ENCODE measurements at places on chromosomes 2 and 18. TPM values are rescaled to one million over a fixed set of nuclear protein-coding genes. Genes with fewer than 3 reads are reported as not detected.

GRCh38 chr18:80194874-80195570 lies 52.3 kb downstream of the PARD6G start:
- DNase-seq: no peak

GRCh38 chr2:150610670-150611279 lies 123.3 kb upstream of the RND3 start:
- DNase-seq: no peak

GRCh38 chr2:158803506-158803905 lies 8.4 kb downstream of the DAPL1 start:
- DNase-seq: no peak

DNA sequence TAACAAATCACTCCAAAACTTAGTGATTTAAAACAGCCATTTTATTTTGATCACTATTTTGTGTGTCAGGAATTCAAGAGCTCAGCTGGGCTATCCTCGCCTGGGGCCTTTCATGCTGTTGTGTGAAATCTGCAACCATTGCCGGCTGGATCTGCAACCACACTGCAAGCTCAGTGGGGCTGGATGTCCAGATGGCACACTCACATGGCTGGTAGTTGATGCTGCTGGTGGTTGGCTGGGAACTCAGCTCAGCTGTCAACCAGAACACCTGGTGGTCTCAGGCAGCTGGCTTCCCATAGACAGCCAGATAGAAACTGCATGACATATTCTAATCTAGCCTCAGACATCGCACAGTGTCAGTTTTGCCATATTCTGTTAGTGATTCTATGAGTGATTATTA lies 30.6 kb upstream of the AP1S3 start:
- DNase-seq: no peak

GRCh38 chr2:136248242-136248641 lies 130.3 kb upstream of the CXCR4 start:
- no peak for DNase-seq

- no peak for DNase-seq
These were observed 167.7 kb downstream of the CAMKMT start for GRCh38 chr2:44529448-44529847.

- no peak for DNase-seq
These were observed 14.1 kb downstream of the SP110 start for GRCh38 chr2:230205721-230206120.

- DNase-seq: no peak
These were observed 28.7 kb upstream of the MFSD6 start for GRCh38 chr2:190379249-190379964.

GRCh38 chr2:219175928-219176817 lies 552 bp downstream of the CNPPD1 start:
- DNase-seq: peak; percentile 60

DNA sequence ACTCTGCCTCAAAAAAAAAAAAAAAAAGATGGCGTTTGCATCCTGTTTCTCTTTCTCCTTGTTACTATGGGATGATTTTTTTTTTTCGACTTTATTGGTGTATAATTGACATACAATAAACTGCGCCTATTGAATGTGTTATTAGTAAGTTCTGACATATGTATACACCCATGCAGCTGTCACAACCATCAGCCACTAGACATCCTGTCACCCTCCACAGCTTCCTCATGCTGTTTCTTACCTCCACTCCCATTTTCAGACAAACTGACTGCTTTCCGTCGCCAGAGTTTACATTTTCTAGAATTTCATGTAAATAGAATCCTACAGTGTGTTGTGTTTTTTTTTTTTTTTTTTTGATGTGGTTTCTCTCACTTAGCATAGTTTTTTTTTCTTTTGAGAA lies 27.9 kb downstream of the RRM2 start:
- DNase-seq: no peak

DNA sequence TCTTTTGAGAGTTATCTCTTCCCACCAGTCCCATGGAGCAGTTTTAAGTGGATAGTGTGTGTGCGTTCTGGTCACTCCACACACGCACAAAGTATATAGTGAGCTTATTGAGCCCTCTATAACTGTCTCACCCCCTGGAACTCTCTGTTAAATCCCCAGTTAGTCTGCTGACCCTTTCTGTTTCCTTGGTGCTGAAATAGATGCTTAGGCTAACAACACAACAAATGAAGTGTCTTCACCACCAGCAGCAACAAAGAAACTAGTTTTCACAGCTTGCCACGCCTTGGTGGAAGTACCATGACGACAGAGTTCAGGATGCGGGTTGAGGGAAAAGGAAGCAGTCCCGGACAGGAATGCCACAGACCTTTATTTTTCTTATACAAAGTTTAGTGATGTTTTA lies 203.5 kb upstream of the TMEFF2 start:
- no peak for DNase-seq

DNA sequence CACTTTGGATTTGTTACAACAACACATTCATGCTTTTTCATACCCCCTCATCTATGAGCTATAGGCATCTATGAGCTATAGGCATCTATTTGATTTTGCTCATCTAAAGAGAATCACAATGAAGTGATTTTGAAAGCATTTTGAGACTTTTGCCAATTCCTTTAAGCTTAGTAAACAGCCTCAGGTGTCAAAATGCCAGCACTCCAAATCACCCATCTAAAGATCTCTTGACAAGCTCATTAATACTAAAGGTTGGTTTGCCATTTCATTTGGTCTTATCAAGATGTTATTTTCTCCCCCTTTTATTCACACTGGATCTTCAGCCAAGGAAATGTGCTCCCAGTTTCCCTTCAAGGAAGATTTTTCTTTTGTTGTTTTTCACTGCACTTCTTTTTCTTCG lies 110.7 kb upstream of the TLK1 start:
- DNase-seq: no peak

DNA sequence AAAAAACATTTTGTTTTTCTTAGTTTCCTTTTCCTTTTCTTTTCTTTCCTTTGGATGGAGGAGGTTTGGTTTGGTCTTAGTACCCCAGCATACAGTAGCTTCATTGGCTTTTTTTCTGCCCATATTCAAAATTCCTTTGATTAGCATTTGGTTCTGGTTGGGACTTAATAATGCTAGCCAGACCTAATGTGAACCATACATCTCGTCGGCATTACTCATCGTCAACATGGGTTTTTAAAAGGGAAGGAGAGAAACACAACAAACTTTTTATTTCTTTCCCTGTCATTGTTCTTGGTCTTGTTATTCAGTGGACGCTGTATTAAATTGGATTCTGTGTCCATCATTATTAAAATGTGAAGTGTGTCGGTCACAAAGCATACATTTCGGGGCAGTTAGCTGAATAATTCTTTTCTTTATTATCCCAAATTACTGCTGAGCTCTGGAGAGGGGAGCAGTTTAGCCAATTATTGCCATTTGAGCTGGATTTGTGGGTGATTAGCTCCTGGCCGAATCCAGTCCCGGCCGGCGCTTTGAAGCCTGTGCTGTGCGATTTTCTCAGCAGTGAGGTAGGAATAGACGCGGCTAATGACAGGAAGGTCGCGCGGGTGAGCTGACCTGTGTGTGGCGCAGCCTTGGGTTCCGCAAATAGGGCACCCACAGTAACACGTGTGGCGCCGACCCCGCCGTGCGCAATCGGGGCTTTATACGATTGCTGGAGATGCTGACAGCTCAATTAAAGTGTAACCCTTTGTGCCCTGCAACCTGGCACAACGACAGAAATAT lies 303.3 kb downstream of the GBX2 start:
- no peak for DNase-seq

- no peak for DNase-seq
These were observed 30.8 kb upstream of the TNFAIP6 start for GRCh38 chr2:151326554-151326953.

DNA sequence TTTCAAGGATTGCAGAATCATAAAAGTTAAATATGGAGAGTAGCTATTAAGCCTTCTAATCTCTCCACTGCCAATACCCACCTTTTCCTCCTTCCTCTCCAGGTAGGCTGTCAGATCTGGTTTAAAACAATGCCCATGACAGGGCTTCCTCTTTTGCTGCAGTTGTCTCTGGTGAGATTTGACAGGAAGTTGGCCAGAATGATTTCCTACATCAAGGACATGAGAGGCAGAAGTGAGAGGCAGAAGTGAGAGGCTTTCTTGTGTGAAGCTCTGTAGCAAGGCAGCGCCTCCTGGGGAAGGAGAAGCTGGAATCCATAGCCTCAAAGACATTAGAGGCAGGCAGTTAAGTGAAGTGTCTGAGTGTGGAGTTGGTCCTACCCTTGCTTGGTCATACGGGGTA lies 385.7 kb downstream of the HRH4 start:
- DNase-seq: no peak

The PRSS56 gene
- not detected for total RNA-seq

The ERBB4 gene
- not detected for total RNA-seq

The FSHR gene
- not detected for total RNA-seq

The CD28 gene
- total RNA-seq: 0.50 TPM

The ITM2C gene
- 26.4 TPM for total RNA-seq

The LMAN2L gene
- total RNA-seq: 5.5 TPM

The SLC9A4 gene
- total RNA-seq: not detected

The C1QL2 gene
- not detected for total RNA-seq

The TFCP2L1 gene
- total RNA-seq: 1.7 TPM
